ENCODE measurements at places on chromosomes 16 and 17. TPM values are rescaled to one million over a fixed set of nuclear protein-coding genes. Genes with fewer than 3 reads are reported as not detected.
A peak's percentile ranks its signal among the peaks of the same experiment; 100 is the strongest.

DNA sequence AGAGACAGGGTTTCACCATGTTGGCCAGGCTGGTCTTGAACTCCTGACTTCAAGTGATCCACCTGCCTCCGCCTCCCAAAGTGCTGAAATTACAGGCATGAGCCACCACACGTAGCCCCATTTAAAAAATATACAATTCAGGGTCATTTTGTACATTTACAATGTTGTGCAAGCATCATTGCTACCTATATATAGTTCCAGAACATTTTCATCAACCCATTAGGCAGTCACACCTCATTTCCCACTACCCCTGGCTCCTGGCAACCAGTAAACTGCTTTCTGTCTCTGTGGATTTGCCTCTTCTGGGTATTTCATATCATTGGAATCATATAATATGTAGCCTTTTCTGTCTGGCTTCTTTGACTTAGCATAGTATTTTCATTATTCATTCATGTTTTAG is 6.7 kb downstream of the LRRC36 start:
- no peaks in the 10 kb centered on the region for H3K36me3 ChIP-seq
- peak; percentile 44 for DNase-seq
- H3K4me3 ChIP-seq, result no peak overlapping the region
- no peaks in the 10 kb centered on the region for H3K4me1 ChIP-seq

GRCh38 chr16:23342083-23342640 is 40.1 kb downstream of the SCNN1B start:
- no peaks in the 10 kb centered on the region for H3K27me3 ChIP-seq
- H3K27ac ChIP-seq, result no peak overlapping the region
- H3K4me3 ChIP-seq, result no peak overlapping the region
- DNase-seq, result no peak
- no peaks in the 10 kb centered on the region for H3K36me3 ChIP-seq
- no peaks in the 10 kb centered on the region for H3K4me1 ChIP-seq

The TRPV3 gene
- 5.4 TPM for total RNA-seq

The BAHCC1 gene
- total RNA-seq, result 9.3 TPM

- no peak overlapping the region for H3K4me3 ChIP-seq
- H3K27me3 ChIP-seq, result no peaks in the 10 kb centered on the region
- H3K27ac ChIP-seq, result no peak overlapping the region
- H3K4me1 ChIP-seq, result no peaks in the 10 kb centered on the region
These were observed 101.2 kb downstream of the WWOX start for GRCh38 chr16:78200623-78201096.

- no peak overlapping the region for H3K27ac ChIP-seq
- H3K4me3 ChIP-seq, result no peak overlapping the region
- no peak for DNase-seq
- H3K4me1 ChIP-seq, result no peaks in the 10 kb centered on the region
These were observed 23.1 kb downstream of the CD300LB start for GRCh38 chr17:74508156-74508555.

- no peak for DNase-seq
- H3K4me1 ChIP-seq, result no peaks in the 10 kb centered on the region
- H3K4me3 ChIP-seq, result no peak overlapping the region
- H3K27me3 ChIP-seq, result no peaks in the 10 kb centered on the region
- H3K36me3 ChIP-seq, result peaks cover 8% of the 10 kb centered on the region
- no peak overlapping the region for H3K27ac ChIP-seq
These were observed 3.6 kb downstream of the COX10 start for GRCh38 chr17:14072881-14073280.

GRCh38 chr16:1941162-1942046 is 1.6 kb downstream of the MSRB1 start:
- H3K36me3 ChIP-seq, result peaks cover 41% of the 10 kb centered on the region
- peaks cover 23% of the 10 kb centered on the region for H3K4me1 ChIP-seq
- no peak overlapping the region for H3K4me3 ChIP-seq
- H3K27ac ChIP-seq, result no peak overlapping the region
- H3K27me3 ChIP-seq, result no peaks in the 10 kb centered on the region

All from spinal cord (tissue), 10 donors.